ENCODE measurements at places on chromosomes 13 and 19.

- no peak for DNase-seq
These were observed 7.0 kb upstream of the HCN2 start for GRCh38 chr19:582497-583197.

- no peak for DNase-seq
These were observed 49.9 kb downstream of the SOX21 start for GRCh38 chr13:94662274-94662945.

DNA sequence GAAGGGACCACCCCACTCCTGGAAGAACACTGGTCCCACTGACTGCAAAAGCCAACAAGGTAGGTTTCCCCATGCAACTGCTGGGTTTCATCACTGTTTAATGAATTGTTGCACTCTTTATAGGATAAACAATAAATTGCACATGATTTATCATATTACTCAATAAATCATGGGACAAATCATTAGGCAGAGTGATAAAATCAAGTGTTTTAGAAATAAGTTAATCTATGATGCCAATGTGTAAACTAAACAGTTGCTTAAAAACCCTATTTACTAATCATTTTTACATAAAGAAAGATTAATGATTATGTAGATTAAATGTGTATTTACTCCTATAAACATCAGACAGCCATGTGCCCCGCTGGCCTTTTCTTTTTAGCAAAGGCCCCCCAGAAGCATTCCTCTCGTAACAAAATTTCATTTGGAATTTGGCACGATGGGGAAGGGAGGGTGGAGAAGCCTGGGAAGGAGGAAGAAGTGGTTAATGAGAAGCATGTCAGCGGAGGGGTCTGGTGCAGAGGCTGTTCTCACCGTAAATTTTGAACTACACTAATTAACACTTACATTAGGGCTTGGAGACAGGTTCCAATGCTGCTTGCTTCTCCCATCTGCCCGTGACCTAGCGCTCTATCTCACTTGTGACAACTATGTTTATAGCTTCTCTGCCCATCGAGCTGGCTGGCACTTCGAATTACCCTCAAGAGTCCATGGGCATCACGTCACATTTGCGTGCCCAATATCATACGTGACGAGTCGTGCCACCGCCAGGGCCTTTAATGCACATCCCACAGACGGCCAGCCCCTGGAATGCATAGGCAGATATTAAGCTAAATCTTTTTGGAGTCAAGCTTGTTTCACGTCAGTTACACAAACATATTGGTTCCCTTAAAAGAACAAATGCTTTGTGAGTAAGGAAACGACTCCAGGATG is 357.7 kb upstream of the TSHZ3 start:
- no peak for DNase-seq

DNA sequence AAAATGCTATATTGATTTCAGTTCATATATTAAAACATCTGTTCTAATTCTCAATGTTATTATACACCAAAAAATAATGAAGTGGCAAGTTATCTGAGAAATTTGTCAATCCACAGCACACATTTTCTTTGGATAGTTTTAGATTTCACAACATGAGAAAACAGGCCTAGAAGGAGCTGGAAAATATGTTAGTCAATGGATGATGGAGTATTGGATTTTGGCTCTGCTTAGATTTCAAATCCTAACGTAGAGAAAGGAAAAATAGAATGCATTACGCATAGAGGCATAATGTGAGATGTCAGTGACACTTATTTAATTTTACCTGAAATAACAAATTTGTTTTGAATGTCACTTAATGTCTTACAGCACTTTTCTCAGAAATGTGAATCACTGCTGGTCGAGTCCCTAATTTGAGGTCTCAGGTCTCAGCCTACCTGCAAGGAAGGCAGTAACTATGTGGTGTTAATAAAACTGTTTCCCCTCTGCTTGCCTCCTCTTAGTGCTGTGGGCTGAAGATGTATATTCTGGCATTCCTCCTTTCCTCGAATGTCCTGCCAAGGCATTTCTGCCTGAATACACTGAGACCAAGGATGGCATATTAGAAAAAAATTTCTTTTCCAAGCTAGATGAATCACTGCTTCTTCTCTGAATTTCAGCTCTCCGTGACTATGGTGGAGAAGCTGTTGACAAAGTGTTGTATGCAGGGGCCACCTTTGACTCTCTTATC is 232.4 kb downstream of the POSTN start:
- no peak for DNase-seq

DNA sequence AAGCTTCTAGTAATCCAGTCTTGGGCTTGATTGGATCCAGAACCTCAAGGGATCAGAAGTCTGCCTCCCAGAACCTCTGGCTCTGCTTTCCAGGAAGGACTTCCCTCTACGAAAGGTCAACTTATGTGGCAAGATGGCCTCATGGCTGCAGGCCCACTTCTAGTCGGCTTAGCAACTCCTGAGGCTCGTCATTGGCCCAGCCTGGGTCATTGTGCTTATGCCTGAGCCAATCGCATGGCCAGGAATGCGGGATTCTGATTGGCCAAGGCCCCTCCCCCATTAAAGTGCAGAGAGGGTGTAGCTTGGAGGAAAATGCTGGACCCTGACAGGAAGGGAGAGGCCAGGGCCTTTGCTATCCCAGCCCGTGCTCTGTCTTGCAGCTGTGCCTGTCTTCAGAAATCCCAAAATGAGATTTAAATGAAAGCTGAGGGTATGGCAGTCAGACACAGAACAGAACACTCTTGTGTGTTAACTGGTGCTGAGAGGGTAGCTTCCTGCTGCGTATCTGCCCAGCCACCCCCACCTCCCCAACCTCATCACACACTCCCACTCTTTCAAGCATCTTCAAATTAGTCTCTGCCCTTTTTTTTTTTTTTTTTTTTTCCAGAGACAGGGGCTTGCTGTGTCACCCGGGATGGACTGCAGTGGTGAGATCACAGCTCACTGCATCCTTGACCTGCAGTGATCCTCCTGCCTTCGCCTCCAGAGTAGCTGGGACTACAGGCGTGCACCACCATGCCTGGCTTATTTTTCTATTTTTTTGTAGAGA is 5.5 kb upstream of the CCNE1 start:
- no peak for DNase-seq

GRCh38 chr13:102606537-102607309 is 9.9 kb downstream of the TPP2 start:
- no peak for DNase-seq

DNA sequence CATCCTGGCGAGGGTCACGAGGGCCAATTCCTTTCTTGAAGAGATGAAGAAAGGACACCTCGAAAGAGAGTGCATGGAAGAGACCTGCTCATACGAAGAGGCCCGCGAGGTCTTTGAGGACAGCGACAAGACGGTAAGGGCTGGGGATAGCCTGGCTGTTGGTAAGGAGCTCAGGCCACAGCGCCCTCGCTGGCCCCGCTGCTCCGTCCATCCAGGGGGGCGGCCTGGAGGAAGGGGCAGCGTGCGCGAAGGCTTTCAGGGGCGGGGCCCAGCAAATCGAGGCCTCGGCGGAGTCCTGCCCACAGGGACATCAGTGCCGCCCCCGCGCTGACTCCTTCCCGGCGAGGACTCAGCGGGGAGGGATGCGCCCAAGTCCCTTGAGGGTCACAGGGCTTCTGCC is 6.9 kb downstream of the F10 start:
- no peak for DNase-seq

DNA sequence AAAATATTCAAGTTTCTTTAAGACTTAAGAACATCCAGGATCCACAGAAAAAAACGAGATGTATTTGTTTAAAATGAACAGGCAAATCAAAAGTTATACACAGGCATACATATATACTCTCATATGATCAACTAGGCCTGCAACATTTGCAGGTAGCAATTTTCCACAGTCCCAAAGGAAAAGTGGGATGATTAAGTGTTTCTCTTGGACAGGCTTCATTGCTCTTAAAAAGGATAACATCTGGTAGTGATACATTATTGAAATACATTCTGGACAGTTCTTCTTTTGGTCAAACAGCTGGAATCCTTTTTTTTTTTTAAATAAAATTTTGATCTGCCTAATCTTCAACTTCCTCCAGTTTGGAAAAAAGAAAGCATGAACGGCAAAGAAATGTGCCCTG is 114.8 kb upstream of the TDRD3 start:
- DNase-seq: no peak

DNA sequence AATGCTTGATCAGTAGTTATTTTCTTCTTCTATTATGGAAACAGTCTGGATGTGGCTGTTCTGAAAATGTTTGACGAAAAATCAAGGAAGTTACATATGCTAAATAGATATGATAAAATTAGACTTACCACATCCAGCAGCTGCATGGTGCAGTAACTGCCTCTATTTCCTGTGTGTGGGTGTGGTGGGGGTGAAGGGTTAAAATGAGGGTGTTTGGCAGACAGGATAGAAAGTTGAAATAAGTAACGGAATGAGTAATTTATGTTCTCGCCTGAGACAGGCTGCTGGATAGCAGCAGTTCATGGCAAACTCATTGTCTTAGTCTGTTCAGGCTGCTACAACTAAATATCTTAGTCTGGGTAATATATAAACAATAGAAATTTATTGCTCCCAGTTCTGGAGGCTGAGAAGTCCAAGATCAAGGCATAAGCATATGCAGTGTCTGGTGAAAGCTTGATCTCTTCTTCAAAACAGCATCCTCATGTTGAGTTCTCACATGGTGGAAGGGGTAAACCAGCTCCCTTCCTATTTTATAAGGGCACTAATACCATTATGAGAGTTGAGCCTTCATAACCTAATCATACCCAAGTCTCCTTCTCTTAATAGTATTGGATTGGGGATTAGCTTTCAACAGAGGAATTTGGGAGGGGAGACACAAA is 1248.9 kb downstream of the SLITRK5 start:
- peak; percentile 17 for DNase-seq

GRCh38 chr13:62879071-62879470 is 1463.4 kb upstream of the PCDH20 start:
- DNase-seq: no peak

DNA sequence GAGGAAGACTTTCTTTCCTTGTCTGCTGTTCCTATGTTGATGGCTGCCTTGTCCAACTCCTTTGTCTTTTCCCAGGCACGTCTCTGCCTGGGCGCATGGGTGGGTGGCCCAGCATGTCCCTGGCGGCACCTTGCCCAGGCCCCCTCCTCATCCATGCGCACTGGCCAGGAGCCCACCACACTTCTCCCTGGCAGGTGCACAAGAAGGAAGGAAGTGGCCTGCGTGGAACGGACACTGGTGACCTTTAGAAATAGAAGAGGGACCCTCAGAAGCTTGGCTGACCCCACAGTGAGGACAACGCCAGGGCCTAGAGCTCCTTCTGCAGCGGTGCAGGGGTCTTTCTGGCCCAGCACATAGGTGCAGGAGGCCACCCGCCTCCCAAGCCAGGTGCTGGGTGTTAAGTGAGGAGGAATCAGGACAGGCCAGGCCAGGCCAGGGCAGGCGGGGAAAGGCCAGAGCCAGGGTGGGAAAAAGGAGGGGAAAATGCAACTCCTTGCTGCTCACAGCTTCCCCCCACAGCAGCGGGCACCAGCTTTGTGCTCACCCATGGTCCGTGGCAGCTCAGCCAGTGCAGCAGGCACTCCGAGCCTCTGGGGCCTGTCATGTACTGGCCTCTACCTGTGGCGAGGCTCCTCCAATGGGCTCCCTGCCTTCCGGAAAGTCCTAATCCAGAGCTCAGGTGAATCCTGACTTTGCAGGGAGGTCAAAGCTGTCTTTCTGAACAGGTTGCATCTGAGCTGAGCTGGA is 104.0 kb downstream of the SOX1 start:
- DNase-seq: no peak

DNA sequence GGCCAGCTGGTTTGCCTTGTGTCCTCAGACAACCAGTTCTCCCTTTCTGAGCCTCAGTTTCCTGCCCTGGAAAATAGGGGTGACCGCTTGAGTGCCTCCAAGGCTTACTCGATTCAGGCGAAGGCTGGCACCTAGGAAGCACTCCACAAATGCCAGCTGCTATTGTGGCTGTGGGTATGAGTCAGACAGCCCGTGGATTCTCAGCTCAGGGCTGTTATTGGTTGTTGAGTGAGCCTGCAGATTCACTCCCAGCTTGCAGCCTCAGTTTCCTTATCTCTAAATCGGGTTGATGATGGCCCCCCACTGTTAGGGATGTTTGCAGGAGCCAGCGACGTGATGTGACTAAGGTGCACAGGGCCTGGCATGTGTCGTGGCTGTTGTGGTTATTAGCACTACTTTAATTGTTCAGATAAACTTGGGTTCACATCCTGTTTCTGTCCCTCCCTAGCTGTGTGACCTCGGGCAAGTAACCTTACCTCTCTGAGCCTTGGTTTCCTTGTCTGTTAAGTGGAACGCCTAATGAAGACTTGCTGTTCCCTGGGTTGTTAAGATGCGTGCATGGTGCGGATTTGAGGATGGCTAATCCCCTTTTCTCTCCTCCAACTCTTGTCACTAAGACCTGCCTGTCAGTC is 2.4 kb downstream of the MARK4 start:
- no peak for DNase-seq

- peak; percentile 42 for DNase-seq
These were observed 277.3 kb downstream of the FOXO1 start for GRCh38 chr13:40389081-40389641.

- no peak for DNase-seq
These were observed 5.4 kb downstream of the KANK2 start for GRCh38 chr19:11191934-11192333.

DNA sequence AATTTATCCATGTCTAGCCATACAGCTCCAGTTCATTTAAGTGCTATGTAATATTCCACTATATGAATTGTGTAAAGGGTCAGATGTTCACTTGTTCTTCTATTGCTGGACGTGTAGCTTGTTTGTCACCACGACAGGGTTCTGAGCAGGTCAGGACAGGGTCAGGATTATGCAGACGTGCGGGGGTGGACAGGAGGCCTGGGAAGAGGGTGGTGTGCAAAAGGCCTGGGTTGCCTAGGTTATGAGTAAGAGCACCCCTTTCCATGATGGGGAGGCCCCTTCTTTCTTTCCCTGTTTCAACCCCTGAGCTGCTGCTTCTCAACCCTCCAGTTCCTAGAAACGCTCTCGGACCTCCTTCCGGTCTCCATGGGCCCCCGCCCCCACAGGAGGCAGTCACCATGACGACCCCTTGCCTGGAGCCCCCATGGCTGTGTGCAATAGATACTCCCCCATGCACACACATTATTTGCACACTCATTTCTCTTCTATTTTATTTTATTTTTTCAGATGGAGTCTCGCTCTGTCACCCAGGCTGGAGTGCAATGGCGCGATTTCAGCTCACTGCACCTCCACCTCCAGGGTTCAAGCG is 2.0 kb downstream of the EXOC3L2 start:
- no peak for DNase-seq

DNA sequence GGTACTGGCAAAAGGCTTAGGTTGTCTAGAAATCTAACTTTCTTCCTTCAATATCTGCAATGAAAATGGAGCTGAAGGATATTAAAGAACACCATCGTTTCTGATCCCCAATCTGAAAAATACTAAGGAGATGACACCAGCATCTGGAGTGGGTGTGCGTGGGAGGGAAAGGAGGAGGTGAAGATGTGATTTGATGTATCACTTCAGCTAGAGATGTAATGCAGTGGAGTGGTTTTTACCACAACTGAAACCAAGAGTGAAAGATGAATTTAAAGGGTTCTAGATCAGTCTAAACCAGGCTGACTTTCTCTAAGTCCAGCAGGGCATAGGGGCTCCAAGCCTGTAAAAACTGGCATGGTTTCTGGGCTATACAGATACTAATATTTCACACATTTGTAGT is 148.4 kb downstream of the AKAP11 start:
- peak; percentile 43 for DNase-seq

GRCh38 chr13:60226507-60226906 is 62.8 kb upstream of the DIAPH3 start:
- no peak for DNase-seq
